Pancreas (tissue), 10 donors: ENCODE measurements at places on chromosomes 3 and 15.

DNA sequence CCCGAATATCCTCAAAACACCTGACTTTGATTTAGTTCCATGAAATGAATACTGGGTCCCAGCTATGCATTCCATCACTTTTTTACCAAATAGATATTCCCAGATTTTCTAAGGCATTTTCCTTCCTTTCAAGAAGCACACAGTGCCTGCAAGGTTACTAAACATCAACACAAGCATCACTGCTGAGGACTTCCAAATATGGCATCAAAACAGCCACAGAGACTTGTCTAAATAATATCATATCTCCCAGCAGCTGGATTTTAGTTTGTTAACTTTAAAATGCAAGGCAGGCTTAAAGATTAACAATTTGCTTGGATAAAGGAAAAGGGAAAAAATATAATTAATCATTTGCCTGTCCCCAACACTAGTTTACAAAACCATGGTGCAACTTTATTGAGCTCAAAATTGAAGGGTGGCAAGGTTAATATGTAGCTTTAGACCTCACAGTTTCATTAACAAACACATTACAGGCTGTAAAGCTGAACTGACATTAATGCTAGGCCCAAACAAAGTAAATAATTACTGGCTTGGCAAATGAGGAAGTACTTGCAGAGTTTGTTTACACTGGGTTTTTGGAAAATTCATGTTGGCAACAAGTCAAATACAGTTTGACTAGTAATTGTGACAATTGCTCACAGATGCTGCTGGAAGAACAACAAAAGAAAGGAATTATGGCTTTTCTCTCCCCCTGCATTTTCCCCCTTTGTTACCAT, 401.7 kb upstream of the CDIN1 start:
- no peak for DNase-seq

DNA sequence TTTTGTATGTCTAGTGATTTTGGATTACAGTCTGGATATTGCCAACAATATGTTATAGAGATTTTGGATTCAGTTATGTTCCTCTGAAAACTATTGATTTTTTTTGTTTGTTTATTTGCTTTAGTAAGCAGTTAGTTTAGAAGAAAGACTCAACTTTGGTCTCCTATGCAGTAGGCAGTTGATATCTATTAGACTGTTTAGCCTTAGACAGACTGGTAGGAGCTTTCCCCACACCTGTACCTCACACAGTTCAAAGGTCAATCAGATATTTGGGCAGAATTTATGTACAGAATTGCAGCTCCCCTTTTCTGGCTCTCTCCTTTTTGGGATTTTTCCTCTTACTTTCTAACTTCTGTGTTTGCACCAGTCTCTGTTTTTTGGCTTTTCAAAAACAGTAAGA, 42.3 kb downstream of the IL20RB start:
- no peak for DNase-seq

- peak; percentile 90 for DNase-seq
These were observed 7.5 kb upstream of the PGPEP1L start for GRCh38 chr15:99014803-99015697.

GRCh38 chr3:114606336-114606735, 312.5 kb downstream of the TIGIT start:
- DNase-seq: no peak

DNA sequence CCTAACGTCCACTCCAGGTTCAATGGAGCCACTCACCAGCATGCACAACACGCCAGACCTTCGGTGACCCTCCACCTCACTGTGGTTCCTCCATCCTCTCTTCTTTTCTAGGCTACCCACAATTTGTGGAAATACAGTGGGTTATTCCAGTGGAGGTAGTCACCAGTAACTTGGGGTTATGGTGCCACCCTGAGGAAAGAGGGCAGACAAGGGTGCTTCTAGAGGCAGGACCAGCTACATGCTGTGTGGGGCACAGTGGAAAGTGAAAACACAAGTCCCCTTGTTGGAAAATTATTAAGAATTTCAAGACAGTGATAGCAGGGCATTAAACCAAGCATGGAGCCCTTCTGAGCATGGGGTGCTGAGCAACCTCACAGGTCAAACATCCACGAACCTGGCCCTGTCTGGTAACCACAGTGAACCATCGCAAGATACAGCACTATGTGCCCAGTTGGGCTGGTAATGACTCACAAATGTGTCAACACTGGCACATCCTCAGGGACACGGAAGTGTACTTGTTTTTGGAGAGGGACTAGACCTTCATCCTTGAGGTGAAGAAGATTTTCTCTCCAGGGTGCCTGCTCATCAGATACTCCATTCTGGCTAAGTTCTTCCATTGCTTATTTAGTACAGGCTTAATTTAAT, 166.7 kb downstream of the STT3B start:
- DNase-seq: no peak

- no peak for DNase-seq
These were observed 112.2 kb upstream of the PLXNA1 start for GRCh38 chr3:126870608-126871210.

- DNase-seq: no peak
These were observed 607.1 kb upstream of the BCHE start for GRCh38 chr3:166444336-166444735.

GRCh38 chr3:31572236-31573004, 39.7 kb downstream of the STT3B start:
- DNase-seq: no peak

DNA sequence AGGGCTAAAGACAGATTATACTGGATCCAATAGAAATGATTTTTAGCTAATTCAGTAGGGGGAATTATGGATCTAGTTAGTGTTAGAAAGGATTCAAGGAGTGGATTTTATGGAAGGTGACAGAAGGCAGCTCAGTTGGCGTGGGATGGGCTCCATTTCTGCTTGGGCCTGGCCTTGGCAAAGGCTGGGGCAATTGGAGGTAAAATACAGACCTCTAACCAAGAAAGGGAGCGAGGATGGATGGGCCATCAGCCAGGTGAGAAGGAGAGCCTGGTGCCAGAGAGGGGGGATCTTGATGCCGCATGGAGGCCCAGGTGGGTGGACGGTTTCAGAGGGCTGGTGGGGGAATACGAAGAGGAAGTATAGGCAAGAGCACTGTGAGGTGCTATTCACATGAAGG, 40.7 kb upstream of the TRA2B start:
- DNase-seq: no peak

- no peak for DNase-seq
These were observed 285.0 kb upstream of the LYSMD4 start for GRCh38 chr15:100018191-100018590.

- no peak for DNase-seq
These were observed 221.1 kb upstream of the CFAP20DC start for GRCh38 chr3:59270921-59271320.

- no peak for DNase-seq
These were observed 22.2 kb upstream of the BCL6 start for GRCh38 chr3:187767266-187768012.

DNA sequence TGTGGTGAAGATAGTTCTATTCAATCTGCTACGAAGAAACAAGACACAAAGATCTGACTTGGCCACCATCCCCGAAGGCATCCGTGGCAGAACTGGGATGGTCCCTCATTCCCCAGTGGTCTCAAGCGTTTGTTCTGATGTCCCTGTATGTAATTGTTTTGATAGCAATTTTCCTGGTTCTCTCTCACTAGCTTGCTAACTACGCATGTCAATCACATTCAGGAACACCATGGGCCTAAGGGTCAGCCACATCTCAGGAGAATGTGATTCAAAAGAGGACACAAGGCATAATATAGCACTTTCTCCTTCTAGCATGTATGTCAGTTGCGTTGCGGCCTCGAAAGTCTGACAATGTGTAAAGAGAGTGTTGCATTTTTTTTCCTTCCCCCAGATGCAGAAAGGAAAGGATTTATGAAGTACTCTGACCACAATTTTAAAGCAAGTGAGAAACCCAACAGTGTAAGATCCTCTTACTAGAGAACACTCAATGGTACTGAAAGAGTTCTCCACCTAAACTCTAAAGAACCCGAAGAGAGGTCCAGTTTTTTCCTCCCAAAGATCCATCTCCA, 32.0 kb upstream of the TCF12 start:
- no peak for DNase-seq

GRCh38 chr15:43293432-43293831, 26.7 kb upstream of the TGM5 start:
- DNase-seq: no peak

DNA sequence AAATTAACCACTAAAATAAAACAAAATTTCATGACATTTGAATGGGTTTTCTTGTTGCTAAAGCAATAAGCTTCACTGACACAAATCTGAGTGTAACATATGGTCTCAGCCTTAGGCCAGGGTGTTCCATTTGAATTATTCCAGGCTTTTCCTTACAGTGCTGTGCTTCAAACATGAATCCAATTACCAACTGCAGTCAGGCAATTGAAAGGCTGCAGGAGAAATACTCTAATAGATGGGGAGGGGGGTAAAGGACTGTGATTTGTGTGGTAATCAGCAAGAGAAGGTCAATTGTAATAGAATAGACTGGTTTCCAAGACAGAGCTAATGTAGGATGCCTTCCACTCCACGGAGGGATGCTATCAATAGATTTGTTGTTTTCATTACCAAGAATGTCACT, 466.7 kb downstream of the C3orf38 start:
- no peak for DNase-seq

- DNase-seq: no peak
These were observed 86.9 kb downstream of the ZNF609 start for GRCh38 chr15:64547275-64547674.

- DNase-seq: no peak
These were observed 545.0 kb downstream of the SI start for GRCh38 chr3:164533275-164533674.

- peak; percentile 83 for DNase-seq
These were observed 625 bp upstream of the ELL3 start for GRCh38 chr15:43777267-43777914.

GRCh38 chr3:132406587-132406986, 10.7 kb upstream of the DNAJC13 start:
- no peak for DNase-seq
